ENCODE measurements at places on chromosomes 6 and 20. TPM values are rescaled to one million over a fixed set of nuclear protein-coding genes. Genes with fewer than 3 reads are reported as not detected.
A peak's percentile ranks its signal among the peaks of the same experiment; 100 is the strongest.

Gene TRAPPC3L
- total RNA-seq = not detected

Gene ULBP3
- 43.0 TPM for total RNA-seq

Gene TTK
- 21.5 TPM for total RNA-seq

Gene TMEM170B
- total RNA-seq = 0.28 TPM

Gene NOTCH4
- total RNA-seq = 2.2 TPM

Gene OPRL1
- total RNA-seq = 0.36 TPM

DNA sequence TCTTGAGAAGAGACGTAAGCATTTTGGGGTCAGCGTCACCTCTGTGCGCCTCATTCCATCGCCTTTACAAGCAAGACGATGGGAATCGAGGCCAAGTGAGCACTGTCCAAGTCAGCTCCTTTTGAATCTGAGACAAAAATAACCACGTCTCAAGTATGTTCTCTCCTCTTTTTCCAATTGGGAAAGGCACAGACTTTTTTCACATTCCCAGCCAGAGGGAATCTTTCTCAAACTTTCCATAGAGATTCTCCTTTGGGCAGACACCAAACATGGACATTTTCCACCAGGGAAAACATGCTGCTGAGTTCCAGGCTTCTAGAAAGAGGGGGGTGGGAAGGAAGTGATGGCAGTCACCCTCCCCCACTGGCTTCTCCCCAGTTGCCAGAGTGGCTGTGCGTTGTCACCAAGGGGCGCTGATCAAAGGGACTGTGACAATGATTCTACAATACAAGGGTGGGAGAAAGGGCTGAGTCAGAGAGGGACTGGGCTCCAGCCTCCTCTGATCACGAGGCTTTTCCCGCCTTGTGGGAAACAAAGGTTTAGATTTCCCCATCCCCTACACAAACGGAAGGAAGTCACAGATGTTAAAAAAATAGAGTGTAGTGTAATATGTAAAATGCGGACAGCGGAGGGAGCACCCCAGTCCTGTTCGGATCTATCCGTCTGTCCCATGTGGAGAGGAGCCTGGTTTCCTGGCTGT is 281.9 kb upstream of the RNF24 start:
- no peaks in the 10 kb centered on the region for H3K36me3 ChIP-seq
- H3K4me1 ChIP-seq = no peaks in the 10 kb centered on the region
- no peak overlapping the region for H3K27ac ChIP-seq
- no peak overlapping the region for H3K4me3 ChIP-seq

DNA sequence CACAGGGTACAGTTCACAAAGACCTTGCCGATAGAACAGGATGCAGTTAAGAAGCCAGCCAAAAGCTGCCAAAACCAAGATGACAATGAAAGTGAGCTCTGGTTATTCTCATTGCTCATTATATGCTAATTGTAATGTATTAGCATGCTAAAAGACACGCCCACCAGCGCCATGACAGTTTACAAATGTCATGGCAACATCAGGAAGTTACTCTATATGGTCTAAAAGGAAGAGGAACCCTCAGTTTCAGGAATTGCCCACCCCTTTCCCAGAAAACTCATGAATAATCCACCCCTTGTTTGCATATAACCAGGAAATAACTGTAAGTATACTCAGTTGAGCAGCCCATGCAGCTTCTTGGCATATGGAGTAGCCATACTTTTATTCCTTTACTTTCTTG is 748.7 kb downstream of the QKI start:
- DNase-seq = no peak
- H3K36me3 ChIP-seq = no peaks in the 10 kb centered on the region
- no peaks in the 10 kb centered on the region for H3K4me1 ChIP-seq
- no peak overlapping the region for H3K4me3 ChIP-seq
- H3K27me3 ChIP-seq = no peaks in the 10 kb centered on the region

GRCh38 chr6:9205645-9206044 is 770.3 kb upstream of the SLC35B3 start:
- no peaks in the 10 kb centered on the region for H3K4me1 ChIP-seq
- H3K4me3 ChIP-seq = no peak overlapping the region
- DNase-seq = no peak
- H3K36me3 ChIP-seq = no peaks in the 10 kb centered on the region
- H3K27ac ChIP-seq = no peak overlapping the region

DNA sequence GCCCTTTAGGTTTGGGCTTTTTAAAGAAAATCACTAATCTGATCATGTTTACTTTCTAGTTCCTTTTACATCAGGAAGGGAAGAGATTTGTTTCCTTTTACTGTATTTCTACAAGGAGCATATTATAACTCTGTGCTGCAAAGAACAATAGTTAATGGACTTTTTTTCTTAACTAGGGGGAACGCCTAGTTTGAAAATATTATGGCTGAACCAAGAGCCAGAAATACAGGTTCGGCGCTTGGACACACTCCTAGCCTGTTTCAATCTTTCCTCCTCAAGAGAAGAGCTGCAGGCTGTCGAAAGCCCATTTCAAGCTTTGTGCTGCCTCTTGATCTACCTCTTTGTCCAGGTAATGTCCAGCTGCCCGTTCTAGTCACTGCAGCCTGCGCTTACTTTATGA is 41.4 kb downstream of the FAM120B start:
- peaks cover 5% of the 10 kb centered on the region for H3K4me1 ChIP-seq
- H3K4me3 ChIP-seq = no peak overlapping the region
- DNase-seq = no peak

DNA sequence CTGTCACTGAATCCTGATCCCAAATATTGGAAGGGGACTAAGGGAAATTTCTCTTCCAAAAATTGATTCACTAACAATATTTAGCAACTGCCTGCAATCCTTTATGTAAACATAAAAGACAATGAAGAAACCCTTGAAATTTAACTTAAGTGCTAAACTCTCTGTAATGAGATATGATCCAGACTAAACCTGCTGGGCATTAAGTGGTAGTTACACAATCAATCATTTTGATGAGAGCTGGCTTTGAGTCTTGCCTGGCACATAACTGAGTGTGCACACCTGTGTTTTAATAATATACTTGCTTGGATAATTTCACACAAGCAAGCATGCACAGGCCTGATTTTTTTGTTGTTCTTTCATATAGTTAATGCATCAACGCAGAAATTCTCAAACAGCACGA is 9.8 kb upstream of the ZFP64 start:
- H3K27me3 ChIP-seq = peaks cover 3% of the 10 kb centered on the region
- no peak for DNase-seq
- no peak overlapping the region for H3K4me3 ChIP-seq
- no peaks in the 10 kb centered on the region for H3K4me1 ChIP-seq
- no peak overlapping the region for H3K27ac ChIP-seq

DNA sequence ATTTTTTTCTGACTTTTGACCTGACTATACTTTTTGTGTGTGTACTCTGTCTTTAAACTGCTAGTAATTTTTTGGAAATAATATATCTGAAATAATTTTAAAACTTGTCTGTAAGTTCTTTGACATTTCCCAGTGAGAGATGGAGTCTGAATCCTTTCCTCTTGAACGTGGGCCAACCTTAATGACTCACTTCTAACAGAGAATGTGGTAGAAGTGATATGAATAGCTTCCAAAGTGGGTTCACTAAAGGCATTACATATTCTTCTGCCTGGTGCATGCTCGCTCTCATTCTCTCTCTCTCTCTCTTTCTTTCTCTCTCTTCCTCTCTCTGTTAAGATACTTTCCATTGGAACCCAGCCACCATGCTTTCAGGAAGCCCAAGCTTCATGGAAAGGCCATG is 108.7 kb upstream of the FERMT1 start:
- no peaks in the 10 kb centered on the region for H3K4me1 ChIP-seq

DNA sequence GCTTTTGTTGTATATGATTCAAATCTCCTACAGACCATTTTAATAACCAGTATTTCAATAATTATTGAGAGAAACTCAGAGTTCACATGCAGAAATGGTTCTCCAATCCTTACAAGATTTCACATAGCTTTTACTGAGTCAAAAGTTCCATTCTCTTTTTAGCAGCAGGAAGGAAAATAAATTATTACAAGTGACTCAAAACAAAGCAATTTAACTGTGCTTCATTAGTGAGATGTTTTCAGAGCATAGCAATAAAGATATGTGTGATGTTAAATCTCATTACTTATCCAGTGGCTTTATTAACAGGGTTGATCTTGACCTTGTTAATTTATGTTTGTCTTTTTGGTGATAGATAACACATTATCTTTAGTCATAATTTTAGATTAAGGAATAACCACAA is 22.0 kb downstream of the KIF13A start:
- no peak overlapping the region for H3K27ac ChIP-seq
- H3K27me3 ChIP-seq = no peaks in the 10 kb centered on the region
- no peaks in the 10 kb centered on the region for H3K36me3 ChIP-seq
- peak; percentile 65 for DNase-seq
- H3K4me3 ChIP-seq = no peak overlapping the region

GRCh38 chr6:34227761-34228421 is 8.8 kb upstream of the HMGA1 start:
- H3K4me1 ChIP-seq = peaks cover 19% of the 10 kb centered on the region
- H3K27me3 ChIP-seq = no peaks in the 10 kb centered on the region
- H3K4me3 ChIP-seq = no peak overlapping the region
- H3K36me3 ChIP-seq = no peaks in the 10 kb centered on the region
- DNase-seq = no peak

GRCh38 chr6:116381000-116381399 is 10.3 kb downstream of the DSE start:
- peaks cover 12% of the 10 kb centered on the region for H3K4me1 ChIP-seq
- H3K27ac ChIP-seq = no peak overlapping the region
- H3K4me3 ChIP-seq = no peak overlapping the region
- DNase-seq = no peak
- H3K27me3 ChIP-seq = no peaks in the 10 kb centered on the region

GRCh38 chr6:13421425-13422059 is 65.9 kb downstream of the GFOD1 start:
- no peaks in the 10 kb centered on the region for H3K36me3 ChIP-seq
- no peaks in the 10 kb centered on the region for H3K27me3 ChIP-seq
- H3K4me3 ChIP-seq = no peak overlapping the region
- no peak overlapping the region for H3K27ac ChIP-seq

All from IMR-90 (cell line).